ENCODE measurements at places on chromosomes 7 and 10.
A peak's percentile ranks its signal among the peaks of the same experiment; 100 is the strongest.

DNA sequence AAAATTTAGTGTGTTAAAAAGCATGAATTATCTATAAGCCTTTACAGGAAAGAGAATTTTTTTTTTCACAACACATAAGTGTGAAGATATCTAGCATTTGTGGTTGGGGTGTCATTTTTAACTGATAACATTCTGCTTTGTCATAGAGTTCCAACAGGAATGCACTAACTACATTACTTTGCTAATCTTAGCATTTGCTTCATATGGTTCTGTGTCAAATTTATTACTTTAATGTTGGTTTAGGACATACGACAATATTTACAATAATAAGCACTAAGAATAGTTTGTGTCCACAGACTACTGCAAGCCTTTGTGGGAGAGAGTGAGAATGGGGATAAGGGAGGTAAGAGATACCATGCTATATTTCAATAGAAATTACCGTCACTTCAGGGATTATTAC, 40.6 kb upstream of the MAGI2 start:
- H3K4me3 ChIP-seq, result no peak overlapping the region
- H3K4me1 ChIP-seq, result peaks cover 2% of the 10 kb centered on the region
- no peak for DNase-seq
- no peaks in the 10 kb centered on the region for H3K27me3 ChIP-seq
- H3K36me3 ChIP-seq, result no peaks in the 10 kb centered on the region

GRCh38 chr7:114928060-114928459, 6.2 kb downstream of the MDFIC start:
- DNase-seq, result no peak
- no peaks in the 10 kb centered on the region for H3K27me3 ChIP-seq
- no peaks in the 10 kb centered on the region for H3K36me3 ChIP-seq
- no peak overlapping the region for H3K27ac ChIP-seq
- H3K4me3 ChIP-seq, result no peak overlapping the region

GRCh38 chr7:150831851-150832250, 20.5 kb upstream of the AOC1 start:
- no peaks in the 10 kb centered on the region for H3K27me3 ChIP-seq
- no peaks in the 10 kb centered on the region for H3K4me1 ChIP-seq
- no peaks in the 10 kb centered on the region for H3K36me3 ChIP-seq
- no peak for DNase-seq
- no peak overlapping the region for H3K27ac ChIP-seq
- H3K4me3 ChIP-seq, result no peak overlapping the region

GRCh38 chr7:28176174-28176573, 4.4 kb downstream of the JAZF1 start:
- H3K4me3 ChIP-seq, result no peak overlapping the region
- H3K4me1 ChIP-seq, result peaks cover 4% of the 10 kb centered on the region

- peaks cover 19% of the 10 kb centered on the region for H3K4me1 ChIP-seq
- peak overlapping the region; percentile 90 for H3K27ac ChIP-seq
- DNase-seq, result peak; percentile 69
- no peaks in the 10 kb centered on the region for H3K27me3 ChIP-seq
- H3K4me3 ChIP-seq, result peak overlapping the region; percentile 69
- H3K36me3 ChIP-seq, result no peaks in the 10 kb centered on the region
Measured at GRCh38 chr10:110498982-110499795, 1.5 kb downstream of the DUSP5 start.

DNA sequence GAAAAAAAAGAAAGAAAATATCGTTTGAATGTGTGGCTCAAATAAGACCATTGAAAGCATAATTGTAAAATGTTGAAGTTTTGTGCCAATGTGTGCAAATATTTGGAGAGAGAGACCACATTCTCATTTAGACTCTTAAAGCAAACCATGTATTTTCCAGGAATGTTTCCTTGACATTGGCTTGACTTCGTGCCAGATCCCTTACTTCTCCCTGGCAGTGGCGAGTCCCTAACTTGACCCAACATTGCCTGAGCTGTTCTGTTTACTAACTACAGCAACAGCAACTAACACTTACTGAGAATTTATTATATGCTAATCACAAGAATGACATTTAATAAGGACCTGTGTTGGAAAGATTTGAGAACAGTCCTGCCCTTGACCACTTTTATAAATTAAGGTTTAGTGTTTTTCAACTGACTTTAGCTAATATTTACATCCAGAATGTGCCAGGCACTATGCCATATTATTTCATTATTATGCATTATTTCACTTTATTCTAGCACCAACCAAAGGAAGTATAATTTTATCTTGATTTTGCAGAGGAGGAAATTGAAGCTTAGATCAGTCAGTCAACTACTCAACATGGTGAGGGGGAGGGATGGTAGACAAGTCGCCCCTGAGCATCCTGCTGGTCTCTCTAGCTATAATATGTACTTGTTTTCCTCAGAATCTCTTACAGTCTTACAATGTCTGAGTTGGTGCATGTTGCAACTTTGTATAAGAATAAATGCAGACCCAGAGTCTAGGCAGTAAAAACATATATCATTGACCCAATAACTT, 29.7 kb downstream of the ZNF467 start:
- no peaks in the 10 kb centered on the region for H3K36me3 ChIP-seq
- DNase-seq, result no peak
- no peaks in the 10 kb centered on the region for H3K27me3 ChIP-seq
- no peak overlapping the region for H3K4me3 ChIP-seq
- H3K27ac ChIP-seq, result no peak overlapping the region

DNA sequence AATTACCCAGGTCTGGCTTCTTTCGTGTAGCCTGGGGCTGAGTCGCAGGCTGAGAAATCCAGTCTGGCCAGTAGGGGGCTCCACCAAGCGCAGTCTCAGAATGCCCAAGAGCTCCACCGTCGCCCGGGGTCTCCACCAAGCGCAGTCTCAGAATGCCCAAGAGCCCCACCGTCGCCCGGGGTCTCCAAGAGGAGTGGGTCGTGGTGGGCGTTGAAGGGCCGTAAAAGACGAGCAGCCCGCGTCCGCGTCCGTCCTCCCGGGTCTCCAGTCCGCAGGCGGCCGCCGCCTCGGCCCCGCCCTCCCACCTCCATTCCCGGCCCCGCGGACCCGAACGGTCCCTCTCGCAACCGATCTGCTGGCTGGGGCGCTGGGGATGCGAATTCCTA, 892 bp upstream of the ZYX start:
- no peaks in the 10 kb centered on the region for H3K27me3 ChIP-seq
- H3K4me1 ChIP-seq, result peaks cover 10% of the 10 kb centered on the region
- peaks cover 17% of the 10 kb centered on the region for H3K36me3 ChIP-seq
- peak; percentile 90 for DNase-seq

GRCh38 chr7:91083855-91084644, 180.2 kb upstream of the FZD1 start:
- peaks cover 8% of the 10 kb centered on the region for H3K4me1 ChIP-seq
- H3K4me3 ChIP-seq, result no peak overlapping the region
- no peaks in the 10 kb centered on the region for H3K27me3 ChIP-seq

GRCh38 chr10:1043532-1043995, 5.4 kb downstream of the IDI1 start:
- H3K27ac ChIP-seq, result no peak overlapping the region
- no peaks in the 10 kb centered on the region for H3K4me1 ChIP-seq
- no peak overlapping the region for H3K4me3 ChIP-seq
- no peak for DNase-seq
- H3K36me3 ChIP-seq, result peaks cover 5% of the 10 kb centered on the region

GRCh38 chr10:128011059-128011979, 104.4 kb downstream of the PTPRE start:
- H3K4me1 ChIP-seq, result no peaks in the 10 kb centered on the region
- no peak overlapping the region for H3K4me3 ChIP-seq
- no peaks in the 10 kb centered on the region for H3K27me3 ChIP-seq
- H3K36me3 ChIP-seq, result no peaks in the 10 kb centered on the region
- no peak overlapping the region for H3K27ac ChIP-seq

GRCh38 chr7:17552373-17552772, 253.9 kb downstream of the AHR start:
- no peak for DNase-seq
- no peaks in the 10 kb centered on the region for H3K27me3 ChIP-seq
- H3K36me3 ChIP-seq, result no peaks in the 10 kb centered on the region
- H3K27ac ChIP-seq, result no peak overlapping the region
- peaks cover 2% of the 10 kb centered on the region for H3K4me1 ChIP-seq
- no peak overlapping the region for H3K4me3 ChIP-seq

DNA sequence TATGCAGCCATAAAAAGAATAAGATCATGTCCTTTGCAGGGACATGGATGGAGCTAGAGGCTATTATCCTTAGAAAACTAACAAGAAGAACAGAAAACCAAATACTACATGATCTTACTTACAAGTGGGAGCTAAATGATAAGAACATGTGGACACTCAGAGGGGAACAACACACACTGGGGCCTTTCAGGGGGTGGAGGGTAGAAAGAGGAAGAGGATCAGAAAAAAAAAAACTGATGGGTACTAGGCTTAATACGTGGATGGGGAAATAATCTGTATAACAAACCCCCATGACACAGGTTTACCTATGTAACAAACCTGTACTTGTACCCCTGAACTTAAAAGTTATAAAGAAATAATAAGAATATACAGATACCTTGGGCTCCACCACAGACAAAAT, 514.2 kb downstream of the ARL4A start:
- no peaks in the 10 kb centered on the region for H3K27me3 ChIP-seq
- no peaks in the 10 kb centered on the region for H3K36me3 ChIP-seq
- H3K4me3 ChIP-seq, result no peak overlapping the region
- no peak overlapping the region for H3K27ac ChIP-seq

- no peak overlapping the region for H3K27ac ChIP-seq
- no peak for DNase-seq
- no peaks in the 10 kb centered on the region for H3K27me3 ChIP-seq
- H3K36me3 ChIP-seq, result no peaks in the 10 kb centered on the region
Measured at GRCh38 chr10:131776496-131776895, 124.3 kb upstream of the PPP2R2D start.

GRCh38 chr7:93178213-93178612, 30.0 kb upstream of the SAMD9L start:
- no peak for DNase-seq
- H3K36me3 ChIP-seq, result no peaks in the 10 kb centered on the region
- no peaks in the 10 kb centered on the region for H3K4me1 ChIP-seq
- H3K27ac ChIP-seq, result no peak overlapping the region
- peaks cover 2% of the 10 kb centered on the region for H3K27me3 ChIP-seq

DNA sequence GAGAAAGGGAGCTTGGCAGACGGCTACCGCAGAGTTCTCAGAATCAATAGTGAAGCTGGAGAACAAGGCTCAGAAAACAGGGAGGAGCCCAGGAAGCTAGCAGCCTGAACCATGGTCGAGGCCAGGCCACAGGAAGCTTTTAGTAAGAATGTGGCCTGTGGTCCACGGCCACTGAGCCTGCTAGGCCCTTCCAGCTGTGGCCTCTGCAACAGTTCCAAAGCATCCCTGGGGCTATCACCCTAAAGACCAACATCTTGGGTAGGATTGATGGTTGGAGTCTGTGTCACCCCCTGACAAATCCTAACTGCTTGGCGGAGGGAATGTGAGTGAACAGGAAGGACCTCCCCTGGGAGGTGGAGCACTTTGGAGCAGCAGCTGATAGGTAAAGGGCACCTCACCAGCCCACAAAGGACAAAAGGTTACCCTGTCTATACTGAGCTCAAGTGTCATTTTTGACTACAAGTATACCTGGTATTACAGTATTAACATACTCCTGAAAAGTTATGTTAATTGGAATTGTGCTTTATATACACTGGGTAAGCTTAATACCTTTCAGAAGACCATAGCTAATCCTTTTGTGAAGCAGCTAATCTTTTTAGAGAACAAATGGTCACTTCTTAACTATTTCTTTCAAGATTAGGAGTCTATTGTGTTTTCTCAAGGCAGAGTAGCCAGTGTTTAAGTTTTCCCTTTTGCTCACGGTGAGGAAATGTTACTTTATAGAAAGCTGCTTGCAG, 18.7 kb downstream of the PTPRE start:
- DNase-seq, result peak; percentile 50
- no peaks in the 10 kb centered on the region for H3K4me1 ChIP-seq
- no peak overlapping the region for H3K27ac ChIP-seq
- H3K27me3 ChIP-seq, result no peaks in the 10 kb centered on the region
